Bronchial smooth muscle cell (primary cell): ENCODE measurements at places on chromosomes 12 and 14. TPM values are rescaled to one million over a fixed set of nuclear protein-coding genes. Genes with fewer than 3 reads are reported as not detected.

Gene PARPBP
- total RNA-seq: 2.9 and 4.3 TPM in 2 replicates

Gene PRKCH
- total RNA-seq: 3.2 and 4.1 TPM in 2 replicates

Gene ANKRD52
- total RNA-seq: 8.4 and 15.8 TPM in 2 replicates

Gene TMEM30B
- 2.0 and 2.8 TPM in 2 replicates for total RNA-seq

Gene SSPN
- 15.4 and 26.4 TPM in 2 replicates for total RNA-seq

Gene ACOT2
- 19.3 and 35.3 TPM in 2 replicates for total RNA-seq

Gene TAS2R42
- not detected in 2 replicates for total RNA-seq

Gene RAPGEF3
- total RNA-seq: 6.8 and 7.0 TPM in 2 replicates

Gene LRP1
- 384 and 619 TPM in 2 replicates for total RNA-seq

Gene KRT77
- not detected in 2 replicates for total RNA-seq

Gene CARMIL3
- under 0.01 and 0.17 TPM in 2 replicates for total RNA-seq
